T-cell (primary cell): ENCODE measurements at places on chromosomes 6 and 20. TPM values are rescaled to one million over a fixed set of nuclear protein-coding genes. Genes with fewer than 3 reads are reported as not detected.

DNA sequence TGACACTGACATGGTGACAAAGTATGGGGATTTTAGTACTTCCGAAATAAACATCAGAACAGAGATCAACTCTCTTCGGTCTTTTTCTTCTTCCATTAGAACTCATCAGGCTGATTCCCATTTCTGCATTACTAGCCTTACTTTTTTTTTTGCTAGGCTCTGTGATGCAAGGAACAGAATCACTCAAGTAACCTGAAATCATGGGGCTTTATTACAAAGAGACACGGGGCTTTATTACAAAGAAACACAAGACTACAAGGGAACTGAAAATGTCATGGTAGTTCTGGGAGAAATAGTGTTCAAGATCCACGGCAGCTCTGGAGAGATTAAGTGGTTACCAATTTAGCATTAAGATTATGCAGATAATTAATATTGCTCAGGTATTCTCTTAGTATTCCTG lies 11.6 kb downstream of the SOX4 start:
- no peak for DNase-seq

DNA sequence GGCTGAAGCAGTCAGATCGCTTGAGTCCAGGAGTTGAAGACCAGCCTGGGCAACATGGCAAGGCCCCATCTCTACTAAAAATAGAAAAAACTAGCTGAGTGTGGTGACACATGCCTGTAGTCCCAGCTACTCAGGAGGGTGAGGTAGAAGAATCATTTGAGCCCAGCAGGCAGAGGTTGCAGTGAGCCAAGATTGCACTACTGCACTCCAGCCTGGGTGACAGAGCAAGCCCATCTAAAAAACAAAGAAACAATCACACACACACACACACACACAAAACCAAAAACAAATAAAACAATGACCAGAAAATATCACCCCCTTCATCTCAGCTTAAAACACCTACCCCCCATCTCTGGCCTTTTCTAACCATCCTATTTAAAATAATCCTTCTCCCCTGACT lies 68.0 kb downstream of the BTBD9 start:
- no peak for DNase-seq

Gene GGT7
- total RNA-seq: 47.0 TPM

GRCh38 chr6:122130026-122130348 lies 269.5 kb upstream of the HSF2 start:
- DNase-seq: no peak
